ENCODE measurements at places on chromosomes 7 and 10. TPM values are rescaled to one million over a fixed set of nuclear protein-coding genes. Genes with fewer than 3 reads are reported as not detected.
A peak's percentile ranks its signal among the peaks of the same experiment; 100 is the strongest.

SSBP1 gene
- 71.6 TPM for total RNA-seq

PNLIP gene
- not detected for total RNA-seq

CLEC5A gene
- total RNA-seq = 12.6 TPM

EGFR gene
- 79.3 TPM for total RNA-seq

CC2D2B gene
- total RNA-seq = 3.3 TPM

GRCh38 chr7:5582532-5582935 lies 158.9 kb upstream of the TNRC18 start:
- H3K36me3 ChIP-seq = no peaks in the 10 kb centered on the region
- H3K27me3 ChIP-seq = peaks cover 8% of the 10 kb centered on the region
- H3K4me1 ChIP-seq = peaks cover 13% of the 10 kb centered on the region
- DNase-seq = no peak
- no peak overlapping the region for H3K4me3 ChIP-seq

- no peaks in the 10 kb centered on the region for H3K36me3 ChIP-seq
- no peak for DNase-seq
- H3K4me3 ChIP-seq = no peak overlapping the region
- H3K27ac ChIP-seq = no peak overlapping the region
Measured at GRCh38 chr7:135998081-135998480, 20.9 kb upstream of the MTPN start.

- no peak overlapping the region for H3K4me3 ChIP-seq
- H3K27me3 ChIP-seq = no peaks in the 10 kb centered on the region
- H3K4me1 ChIP-seq = no peaks in the 10 kb centered on the region
- no peak for DNase-seq
- H3K27ac ChIP-seq = peak overlapping the region; percentile 15
- H3K36me3 ChIP-seq = no peaks in the 10 kb centered on the region
Measured at GRCh38 chr10:119263951-119264617, 56.7 kb downstream of the GRK5 start.

DNA sequence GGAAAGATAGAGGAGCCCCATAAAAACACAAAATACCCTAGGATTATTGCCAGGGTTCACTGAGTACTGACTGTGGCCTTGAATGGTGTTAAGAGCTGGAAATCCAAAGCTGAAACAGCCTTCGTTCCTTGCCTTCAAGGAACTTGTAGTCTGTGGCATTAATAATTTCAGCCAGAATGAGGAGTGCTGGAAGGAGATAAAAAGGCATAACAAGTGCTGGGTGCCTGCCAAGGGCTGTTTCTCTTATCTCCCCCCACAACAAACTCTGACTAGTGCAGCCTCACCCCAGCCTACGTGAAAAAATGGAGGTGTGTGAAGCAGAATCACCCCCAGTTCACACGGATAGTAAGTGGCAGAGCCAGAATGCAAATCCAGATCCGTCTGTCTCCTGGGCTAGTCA lies 199.1 kb upstream of the LYZL2 start:
- no peak overlapping the region for H3K27ac ChIP-seq
- H3K36me3 ChIP-seq = no peaks in the 10 kb centered on the region
- no peaks in the 10 kb centered on the region for H3K27me3 ChIP-seq
- H3K4me1 ChIP-seq = no peaks in the 10 kb centered on the region

DNA sequence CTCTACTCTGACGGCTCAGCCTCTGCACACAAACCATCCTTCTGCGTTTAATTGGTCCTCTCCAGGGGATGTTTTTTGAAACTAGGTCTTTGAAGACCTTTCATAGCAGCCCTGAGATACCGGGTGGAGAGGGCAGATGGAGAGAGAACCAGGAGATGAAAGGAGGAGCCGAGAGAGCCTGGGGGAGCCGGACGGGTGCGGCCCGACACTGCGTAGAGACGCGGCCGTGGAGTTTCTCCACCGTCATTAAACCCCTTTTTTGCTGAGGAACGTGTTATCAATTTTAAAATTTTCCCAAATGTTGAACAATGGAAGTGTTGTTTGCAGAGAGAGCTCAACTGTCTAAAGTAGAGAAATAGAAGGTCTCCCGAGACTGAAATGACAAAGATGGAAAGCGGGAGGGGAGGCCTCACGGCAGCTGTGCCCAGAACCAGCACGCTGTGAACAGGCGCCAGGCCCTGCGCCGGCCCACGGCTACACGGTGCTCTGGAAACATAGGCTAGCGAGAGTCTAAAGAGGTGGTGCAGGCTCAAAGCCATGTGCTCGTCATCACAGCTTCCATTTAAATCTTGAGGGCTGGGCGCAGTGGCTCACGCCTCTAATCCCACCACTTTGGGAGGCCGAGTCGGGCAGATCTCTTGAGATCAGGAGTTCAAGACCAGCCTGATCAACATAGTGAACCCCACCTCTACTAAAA lies 307.0 kb downstream of the PTPRN2 start:
- no peak overlapping the region for H3K4me3 ChIP-seq
- DNase-seq = no peak
- no peak overlapping the region for H3K27ac ChIP-seq
- H3K27me3 ChIP-seq = no peaks in the 10 kb centered on the region
- no peaks in the 10 kb centered on the region for H3K4me1 ChIP-seq

DNA sequence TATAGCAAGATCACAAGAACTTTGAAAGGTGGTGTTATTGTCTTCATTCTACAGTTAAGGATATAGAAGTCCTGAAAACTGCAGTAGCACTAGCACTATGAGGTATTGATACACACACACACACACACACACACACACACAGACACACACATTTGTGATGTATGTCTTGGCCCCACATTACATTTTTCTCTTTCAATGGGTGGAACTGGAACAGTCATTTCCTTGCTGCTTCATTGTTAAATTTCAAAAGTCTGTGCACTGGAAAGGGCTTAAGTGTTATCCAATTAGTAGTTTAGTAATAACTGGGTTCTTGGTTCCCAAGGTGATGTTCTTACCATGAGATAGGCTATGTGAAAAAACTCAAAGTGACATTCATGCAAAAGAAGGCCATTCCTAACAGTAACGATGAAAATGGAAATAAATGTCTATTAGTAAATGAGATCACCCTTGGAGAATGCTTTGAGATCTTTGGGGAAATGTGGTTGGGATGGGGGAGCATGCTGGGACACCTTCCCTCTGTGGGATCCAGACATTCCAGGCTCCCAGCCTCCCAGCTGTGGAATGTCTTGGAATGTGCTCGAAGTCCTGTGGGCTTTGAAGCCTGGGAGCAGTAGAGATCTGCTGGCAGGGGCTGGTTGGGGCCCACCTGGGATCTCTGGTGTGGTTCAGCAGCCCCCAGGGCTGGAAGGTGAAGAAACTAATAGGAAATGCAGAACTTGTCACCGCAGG lies 37.4 kb upstream of the CALD1 start:
- H3K27ac ChIP-seq = peak overlapping the region; percentile 68
- H3K4me1 ChIP-seq = no peaks in the 10 kb centered on the region
- DNase-seq = no peak
- H3K36me3 ChIP-seq = no peaks in the 10 kb centered on the region

- no peaks in the 10 kb centered on the region for H3K4me1 ChIP-seq
- H3K36me3 ChIP-seq = no peaks in the 10 kb centered on the region
- no peak overlapping the region for H3K27ac ChIP-seq
- DNase-seq = no peak
- H3K27me3 ChIP-seq = no peaks in the 10 kb centered on the region
Measured at GRCh38 chr10:11782793-11783557, 40.2 kb upstream of the PROSER2 start.

- H3K4me3 ChIP-seq = peak overlapping the region; percentile 83
- H3K36me3 ChIP-seq = no peaks in the 10 kb centered on the region
- peak overlapping the region; percentile 97 for H3K27ac ChIP-seq
- DNase-seq = peak; percentile 93
- H3K4me1 ChIP-seq = peaks cover 12% of the 10 kb centered on the region
- no peaks in the 10 kb centered on the region for H3K27me3 ChIP-seq
Measured at GRCh38 chr10:125160856-125161706, 718 bp upstream of the CTBP2 start.

DNA sequence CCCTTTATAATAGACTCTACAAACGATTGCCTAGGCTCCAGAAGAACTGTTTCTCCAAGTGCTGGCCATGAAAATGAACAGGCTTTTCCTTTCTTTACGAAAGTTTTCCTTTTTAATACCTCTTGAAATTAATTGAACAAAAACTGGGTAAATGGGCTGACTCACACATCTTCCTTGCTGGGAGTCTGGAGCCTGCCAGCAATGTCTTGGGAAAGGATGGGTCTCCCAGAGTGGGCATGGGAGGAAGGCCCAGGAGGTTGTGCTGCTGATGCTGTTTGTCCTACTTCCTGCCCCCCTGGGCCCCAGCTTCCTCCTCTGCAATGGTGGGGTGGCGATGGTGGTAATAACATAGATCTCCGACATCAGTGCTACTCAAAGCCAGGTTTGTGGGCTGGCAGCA lies 174.1 kb downstream of the RPS24 start:
- DNase-seq = no peak
- no peaks in the 10 kb centered on the region for H3K27me3 ChIP-seq
- no peak overlapping the region for H3K4me3 ChIP-seq
- no peaks in the 10 kb centered on the region for H3K4me1 ChIP-seq

DNA sequence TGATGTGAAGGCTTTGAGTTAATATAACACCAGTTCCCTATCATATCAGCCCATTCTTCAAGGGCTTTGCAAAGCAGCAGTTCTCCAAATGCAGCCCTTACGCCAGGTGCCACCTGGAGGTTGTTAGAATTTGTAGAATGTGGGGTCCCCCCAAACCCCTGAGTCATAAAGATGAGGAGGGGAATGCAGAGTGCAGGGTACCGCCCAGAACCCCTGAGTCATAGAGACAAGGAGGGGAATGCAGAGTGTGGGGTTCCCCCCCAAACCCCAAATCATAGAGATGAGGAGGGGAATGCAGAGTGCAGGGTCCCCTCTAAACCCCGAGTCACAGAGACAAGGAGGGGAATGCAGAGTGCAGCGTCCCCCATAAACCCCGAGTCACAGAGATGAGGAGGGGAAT lies 605.8 kb downstream of the PTPRN2 start:
- H3K27me3 ChIP-seq = peaks cover 6% of the 10 kb centered on the region
- no peaks in the 10 kb centered on the region for H3K36me3 ChIP-seq
- no peak overlapping the region for H3K4me3 ChIP-seq

GRCh38 chr10:69217119-69217754 lies 2.9 kb upstream of the HKDC1 start:
- no peak overlapping the region for H3K27ac ChIP-seq
- no peaks in the 10 kb centered on the region for H3K4me1 ChIP-seq
- H3K27me3 ChIP-seq = no peaks in the 10 kb centered on the region
- no peaks in the 10 kb centered on the region for H3K36me3 ChIP-seq
- no peak overlapping the region for H3K4me3 ChIP-seq
- DNase-seq = no peak

GRCh38 chr10:17578603-17579002 lies 38.6 kb downstream of the HACD1 start:
- H3K36me3 ChIP-seq = no peaks in the 10 kb centered on the region
- H3K27ac ChIP-seq = no peak overlapping the region
- no peak for DNase-seq
- no peak overlapping the region for H3K4me3 ChIP-seq
- no peaks in the 10 kb centered on the region for H3K27me3 ChIP-seq
- no peaks in the 10 kb centered on the region for H3K4me1 ChIP-seq

DNA sequence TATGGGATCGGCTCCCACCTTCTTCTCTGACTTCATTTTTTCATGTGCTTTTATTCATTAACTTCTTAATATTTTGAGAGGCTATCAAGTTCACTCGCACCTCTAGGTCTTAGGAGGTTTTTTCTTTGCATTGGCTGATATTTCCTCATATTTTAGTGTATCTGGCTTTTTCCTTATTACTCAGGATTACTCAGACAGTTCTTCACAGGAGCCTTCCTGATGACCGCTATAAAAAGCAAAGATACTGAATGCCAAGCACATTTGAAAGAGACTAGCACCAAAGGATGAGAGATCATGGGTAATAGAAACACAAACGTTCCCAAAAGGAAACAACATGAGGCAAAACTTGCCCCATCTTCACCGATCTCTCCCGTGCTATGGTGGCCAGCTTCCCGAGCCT lies 409.2 kb upstream of the KLF6 start:
- no peak for DNase-seq
- no peak overlapping the region for H3K27ac ChIP-seq
- H3K36me3 ChIP-seq = no peaks in the 10 kb centered on the region
- no peaks in the 10 kb centered on the region for H3K27me3 ChIP-seq
- no peak overlapping the region for H3K4me3 ChIP-seq

GRCh38 chr7:30510124-30511075 lies 5.8 kb upstream of the GGCT start:
- no peak for DNase-seq
- H3K4me1 ChIP-seq = peaks cover 12% of the 10 kb centered on the region
- no peak overlapping the region for H3K27ac ChIP-seq
- H3K4me3 ChIP-seq = no peak overlapping the region
- no peaks in the 10 kb centered on the region for H3K27me3 ChIP-seq

DNA sequence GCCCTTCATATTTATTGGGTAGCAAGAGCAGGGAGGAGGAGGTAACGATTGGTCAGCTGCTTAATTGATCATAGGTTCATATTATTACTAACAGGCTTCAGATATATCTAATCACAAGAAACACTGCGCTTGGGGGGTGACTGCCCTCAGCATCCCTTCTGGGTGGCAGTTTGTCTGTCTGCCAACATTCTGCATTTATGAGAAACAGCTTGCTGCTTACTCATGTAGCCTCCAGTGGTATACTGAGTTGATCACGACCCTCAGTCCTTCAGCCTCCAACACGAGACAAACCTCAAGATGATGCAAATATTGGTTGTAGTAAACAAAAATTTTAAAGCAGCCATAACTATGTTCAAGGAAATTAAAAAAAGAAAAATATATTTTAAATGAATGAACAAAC lies 657.8 kb upstream of the PHF14 start:
- no peak overlapping the region for H3K4me3 ChIP-seq
- DNase-seq = no peak
- H3K4me1 ChIP-seq = no peaks in the 10 kb centered on the region

DNA sequence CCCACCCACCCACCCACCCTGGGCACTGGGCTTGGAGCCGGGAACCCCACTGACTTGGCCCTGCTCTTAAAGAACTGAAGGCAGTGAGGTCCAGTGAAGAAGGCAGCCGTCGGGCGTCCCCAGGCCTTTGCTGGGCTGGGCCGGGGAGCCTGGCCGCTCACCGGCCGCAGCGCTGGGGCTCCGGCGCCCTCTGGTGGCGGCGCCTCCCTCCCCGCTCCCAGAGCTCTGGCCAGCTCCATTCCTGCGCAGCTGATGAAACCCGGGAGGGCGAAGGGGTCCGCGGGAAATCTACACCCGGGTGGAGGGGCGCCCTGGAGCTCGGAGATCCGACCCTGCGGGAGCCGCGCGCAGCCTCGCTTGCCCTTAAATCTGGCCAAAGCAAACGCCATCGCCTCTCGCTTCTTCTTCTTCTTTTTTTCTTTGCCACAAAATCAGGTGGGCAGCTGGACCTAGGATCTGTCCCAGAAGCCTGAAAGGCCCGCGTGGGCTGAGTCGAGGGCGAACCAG lies 1.7 kb upstream of the CXCL12 start:
- no peak overlapping the region for H3K27ac ChIP-seq
- no peak overlapping the region for H3K4me3 ChIP-seq
- no peaks in the 10 kb centered on the region for H3K36me3 ChIP-seq

GRCh38 chr10:107899075-107899474 lies 734.6 kb upstream of the SORCS1 start:
- no peak overlapping the region for H3K4me3 ChIP-seq
- no peaks in the 10 kb centered on the region for H3K4me1 ChIP-seq
- H3K27ac ChIP-seq = no peak overlapping the region
- no peaks in the 10 kb centered on the region for H3K36me3 ChIP-seq
- H3K27me3 ChIP-seq = no peaks in the 10 kb centered on the region
